ENCODE measurements at places on chromosomes 1 and 21.

GRCh38 chr21:41228958-41229357 lies 61.0 kb downstream of the BACE2 start:
- DNase-seq = no peak

- DNase-seq = no peak
These were observed 674.5 kb upstream of the CXADR start for GRCh38 chr21:16838331-16838730.

- DNase-seq = no peak
These were observed 315.8 kb upstream of the USP24 start for GRCh38 chr1:55530749-55531478.

- no peak for DNase-seq
These were observed 26.3 kb upstream of the SLC5A9 start for GRCh38 chr1:48196237-48196636.

DNA sequence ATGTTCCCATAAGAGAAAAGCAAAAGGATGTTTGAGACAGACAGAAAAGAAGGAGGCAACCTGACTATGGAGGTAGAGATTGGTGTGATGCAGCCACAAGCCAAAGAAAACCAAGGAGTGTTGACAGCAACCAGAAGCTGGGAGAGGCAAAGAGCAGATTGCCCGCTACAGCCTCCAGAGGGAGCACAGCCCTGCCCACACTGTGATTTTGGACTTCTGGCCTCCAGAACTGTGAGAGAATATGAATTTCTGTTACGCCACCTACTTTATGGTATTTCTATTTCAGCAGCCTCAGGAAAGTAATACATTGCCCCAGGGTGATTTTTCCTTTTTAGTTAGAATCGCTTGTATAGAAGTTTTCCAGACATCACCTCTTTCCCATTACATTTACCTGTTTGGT lies 28.4 kb downstream of the SLAMF6 start:
- DNase-seq = no peak

DNA sequence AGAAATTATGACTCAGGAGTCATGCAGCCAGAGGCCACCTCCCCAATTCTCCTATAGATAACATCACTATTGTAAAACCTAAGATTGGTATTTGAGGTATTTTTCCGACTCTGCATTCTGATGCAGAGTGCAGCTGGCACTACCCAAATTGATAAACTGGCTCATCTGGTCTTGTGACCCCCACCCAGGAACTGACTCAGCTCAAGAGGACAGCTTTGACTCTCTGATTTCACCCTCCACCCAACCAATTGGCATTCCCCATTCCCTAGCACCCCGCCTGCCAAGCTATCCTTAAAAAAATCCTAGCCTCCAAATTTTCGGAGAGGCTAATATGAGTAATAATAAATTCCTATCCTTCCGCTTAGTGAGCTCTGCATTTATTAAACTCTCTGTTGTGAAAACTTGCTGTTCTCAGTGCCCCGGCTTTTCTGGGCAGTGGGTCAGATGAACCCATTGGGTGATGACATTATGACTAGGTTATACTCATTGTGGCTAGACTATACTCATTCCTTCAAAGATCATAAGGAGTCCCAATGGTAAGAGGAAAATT lies 39.4 kb upstream of the EPS15 start:
- no peak for DNase-seq

GRCh38 chr1:217498209-217498608 lies 132.7 kb downstream of the GPATCH2 start:
- DNase-seq = no peak

GRCh38 chr1:161382214-161383019 lies 14.7 kb upstream of the CFAP126 start:
- DNase-seq = no peak

- no peak for DNase-seq
These were observed 15.9 kb upstream of the SPOCD1 start for GRCh38 chr1:31831397-31832378.

DNA sequence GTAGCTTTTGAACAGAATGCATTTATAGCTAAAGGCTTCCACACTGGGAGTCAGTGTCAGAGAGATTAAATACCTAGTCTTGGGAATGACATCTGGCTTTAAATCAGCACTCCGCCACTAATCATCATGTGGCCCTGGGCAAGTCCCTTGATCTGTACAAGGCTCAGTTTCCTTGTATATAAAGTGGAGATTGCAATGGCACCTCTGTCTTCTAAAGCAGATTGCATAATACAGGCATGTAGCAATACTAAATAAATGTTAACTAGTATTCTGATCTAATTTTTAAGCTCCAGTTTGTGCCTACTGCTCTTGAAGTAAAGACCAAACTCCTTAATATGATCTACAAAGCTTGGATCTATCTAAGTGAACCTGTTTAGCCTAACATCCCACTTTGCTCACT lies 249.4 kb downstream of the PLPP3 start:
- DNase-seq = no peak

- DNase-seq = no peak
These were observed 127.5 kb upstream of the SOD1 start for GRCh38 chr21:31531967-31532366.

Measured in stimulated activated CD8-positive, alpha-beta memory T cell treated with anti-CD3 and anti-CD28 coated beads, Interleukin-4, amount 100 ng/mL, for 1 hour (primary cell).